Nephron progenitor cell (in vitro differentiated cells): ENCODE measurements at places on chromosomes 1 and 21.

- no peak for DNase-seq
Observed at GRCh38 chr1:177281901-177282300, 111.1 kb downstream of the BRINP2 start.

DNA sequence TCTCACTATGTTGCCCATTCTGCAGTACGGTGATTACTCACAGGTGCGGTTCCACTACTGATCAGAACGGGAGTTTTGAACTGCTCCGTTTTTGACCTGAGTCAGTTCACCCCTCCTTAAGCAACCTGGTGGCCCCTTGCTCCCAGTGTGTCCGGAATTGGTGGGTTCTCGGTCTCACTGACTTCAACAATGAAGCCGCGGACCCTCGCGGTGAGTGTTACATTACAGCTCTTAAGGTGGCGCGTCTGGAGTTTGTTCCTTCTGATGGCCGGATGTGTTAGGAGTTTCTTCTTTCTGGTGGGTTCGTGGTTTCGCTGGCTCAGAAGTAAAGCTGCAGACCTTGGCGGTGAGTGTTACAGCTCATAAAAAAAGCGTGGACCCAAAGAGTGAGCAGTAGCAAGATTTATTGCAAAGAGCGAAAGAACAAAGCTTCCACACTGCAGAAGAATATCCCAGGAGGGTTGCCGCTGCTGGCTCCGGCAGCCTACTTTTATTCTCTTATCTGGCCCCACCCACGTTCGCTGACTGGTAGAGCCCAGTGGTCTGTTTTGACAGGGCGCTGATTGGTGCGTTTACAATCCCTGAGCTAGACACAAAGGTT lies 17.6 kb upstream of the PARP1 start:
- peak; percentile 32 for DNase-seq

DNA sequence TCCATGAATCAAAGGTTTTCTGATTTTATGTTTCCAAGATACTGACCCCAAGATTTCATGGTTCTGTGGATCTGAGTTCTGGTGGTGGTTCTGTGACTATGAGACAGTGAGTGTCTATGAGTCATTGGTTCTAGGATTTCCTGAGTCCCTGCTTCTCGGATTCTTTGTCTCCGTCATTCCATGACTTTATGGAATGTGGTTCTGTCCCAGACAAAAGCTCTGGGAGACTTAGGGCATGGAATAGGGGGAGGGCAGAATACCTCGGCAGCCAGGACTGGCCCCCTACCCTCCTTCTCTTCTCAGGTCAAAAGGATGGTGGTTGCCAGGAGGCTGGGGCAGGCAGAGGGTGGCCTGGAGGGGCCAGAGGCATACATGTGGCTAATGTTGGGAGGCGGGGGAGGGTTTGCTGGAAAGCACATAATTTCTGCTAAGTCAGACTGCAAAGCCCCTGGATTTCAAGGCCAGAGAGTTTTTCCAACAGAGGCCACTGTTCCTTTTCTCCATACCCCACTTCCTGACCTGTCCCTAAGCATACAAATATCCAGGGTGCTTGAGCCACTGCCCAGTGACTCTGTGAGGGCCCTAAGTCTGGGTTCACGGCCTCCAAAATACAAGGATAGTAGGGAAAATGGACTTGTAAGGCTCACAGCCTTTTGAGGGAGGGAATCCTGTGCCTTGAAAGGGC lies 17.2 kb downstream of the CDCP2 start:
- no peak for DNase-seq

DNA sequence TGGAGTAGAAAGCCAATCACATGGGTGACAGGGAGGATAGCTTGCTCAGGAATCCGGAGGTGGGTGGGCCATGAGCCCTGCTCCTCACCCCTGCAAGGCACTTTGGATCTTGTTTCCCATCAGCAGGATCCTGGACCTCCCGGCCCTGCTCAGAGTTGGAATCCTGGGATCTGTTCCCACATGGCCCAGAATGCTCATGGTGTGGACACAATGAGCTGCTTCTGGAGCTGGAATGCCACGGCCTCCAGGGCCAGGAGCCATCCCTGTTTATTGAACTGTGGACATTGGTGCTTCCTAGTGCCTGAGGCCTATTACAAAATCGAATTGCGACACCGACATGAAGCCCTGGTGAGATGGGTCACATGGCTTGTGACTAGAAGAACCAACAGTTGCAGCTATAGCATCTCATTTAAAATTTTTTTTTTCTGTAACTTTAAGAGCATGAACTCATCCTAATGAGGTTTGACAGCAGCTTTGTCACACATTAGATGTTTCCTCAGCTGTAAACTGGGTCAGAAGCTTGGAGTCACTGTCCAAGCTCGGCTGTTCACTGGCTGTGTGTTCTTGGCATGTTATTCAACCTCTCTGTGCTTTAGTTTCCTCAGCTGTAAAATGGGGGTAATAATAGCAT lies 40.4 kb upstream of the GOLT1A start:
- no peak for DNase-seq

DNA sequence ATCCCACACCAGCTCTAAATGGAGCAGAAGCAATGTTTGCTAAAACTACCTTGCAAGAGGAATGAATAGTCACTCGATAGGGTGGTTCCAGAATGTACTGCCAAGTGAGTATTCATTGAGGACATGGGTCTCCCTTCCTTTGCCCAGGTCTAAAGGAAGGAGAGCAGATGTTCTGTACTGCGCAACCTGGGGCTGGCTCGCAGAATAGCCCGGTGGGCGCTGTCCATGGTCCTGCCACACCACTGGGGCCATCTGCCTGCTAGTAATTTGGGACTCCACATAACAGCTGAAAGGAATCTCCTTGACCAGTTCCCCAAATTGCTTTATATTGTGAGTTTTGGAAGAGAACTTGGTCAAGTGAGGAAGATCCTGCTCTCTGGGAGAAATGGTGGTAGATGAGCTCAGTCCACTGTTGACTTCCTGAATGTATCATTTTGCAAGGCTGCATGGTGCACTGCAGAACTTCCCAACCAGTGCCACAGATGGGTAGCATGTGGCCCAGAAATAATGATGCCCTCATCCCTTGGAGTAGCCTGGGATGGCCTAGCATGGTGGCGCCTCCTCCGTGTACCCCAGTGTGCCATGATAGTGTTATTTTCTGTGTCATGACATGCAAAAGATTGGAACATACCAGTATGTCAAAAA lies 5.7 kb downstream of the SLC6A17 start:
- DNase-seq: peak; percentile 98

- DNase-seq: no peak
Observed at GRCh38 chr1:89682611-89683010, 49.7 kb downstream of the LRRC8C start.

- DNase-seq: no peak
Observed at GRCh38 chr1:242448910-242449645, 75.4 kb downstream of the PLD5 start.

DNA sequence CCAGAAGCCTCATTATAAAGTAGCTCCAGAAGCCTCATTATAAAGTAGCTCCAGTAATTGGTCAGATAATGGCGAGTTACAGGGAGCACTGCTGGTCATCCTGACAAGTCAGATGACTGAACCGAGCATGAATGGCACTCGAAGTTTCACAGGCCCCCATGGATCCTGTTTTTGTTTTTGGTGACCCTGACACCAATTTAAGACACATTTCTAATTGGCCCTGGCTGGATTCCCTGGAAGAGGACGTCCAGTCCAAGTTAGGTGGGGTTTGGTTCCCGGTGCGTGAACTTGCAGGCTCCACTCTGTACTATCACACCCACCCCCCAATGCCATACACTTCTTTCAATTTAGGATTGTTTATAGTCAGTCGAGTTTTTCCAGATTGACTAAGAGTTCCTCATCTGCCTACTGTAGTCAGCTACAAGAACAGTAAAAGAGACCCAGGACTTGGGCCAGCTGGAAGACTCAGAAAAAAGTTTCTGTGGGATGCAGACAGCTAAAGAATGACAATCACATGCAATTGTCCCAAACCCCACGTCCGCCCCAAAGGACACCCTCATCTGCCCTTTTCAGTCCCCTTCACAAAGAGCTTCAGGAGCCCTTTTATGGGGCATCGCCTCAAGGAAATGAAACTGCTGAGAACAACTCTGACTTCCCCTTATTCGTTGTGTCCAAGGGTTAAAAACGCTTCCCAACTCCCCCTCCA lies 2.7 kb downstream of the DHRS3 start:
- DNase-seq: no peak

- DNase-seq: no peak
Observed at GRCh38 chr1:162552684-162553252, 8.8 kb upstream of the UAP1 start.

DNA sequence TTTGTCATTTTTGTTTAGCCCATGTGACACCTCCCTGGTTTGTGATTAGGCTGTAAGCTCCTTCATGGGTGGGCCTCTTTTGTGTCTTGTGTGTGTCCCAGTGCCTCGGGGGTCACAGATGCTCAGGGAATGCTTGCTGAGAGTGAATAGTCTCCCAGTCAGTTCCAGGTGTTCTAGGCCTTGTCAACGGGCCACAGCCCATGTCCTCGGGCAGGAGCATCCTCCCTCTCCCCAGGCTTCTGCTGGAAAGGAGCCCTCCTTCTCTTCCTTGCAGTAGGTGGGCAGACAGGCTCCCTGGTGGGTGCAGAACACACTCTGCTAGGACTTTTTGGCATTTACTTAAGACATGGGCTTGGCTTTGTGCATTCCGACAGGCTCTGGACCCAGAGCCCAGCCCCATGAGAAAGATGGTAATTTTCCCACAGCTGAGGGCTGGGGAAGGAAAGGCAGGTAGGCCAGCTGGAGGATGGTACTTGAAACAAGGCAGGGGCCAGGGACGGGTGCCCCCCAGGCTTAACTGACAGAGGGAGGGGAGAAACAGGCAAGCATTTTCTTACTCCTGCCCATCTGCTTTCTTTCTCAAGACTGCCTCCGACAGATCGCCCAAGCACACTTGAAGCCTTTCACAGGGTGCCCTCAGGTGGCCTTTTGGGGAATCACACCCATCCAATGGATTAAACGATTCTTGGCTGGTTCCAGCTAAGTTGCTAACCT lies 7.1 kb upstream of the CPLANE2 start:
- DNase-seq: peak; percentile 80

DNA sequence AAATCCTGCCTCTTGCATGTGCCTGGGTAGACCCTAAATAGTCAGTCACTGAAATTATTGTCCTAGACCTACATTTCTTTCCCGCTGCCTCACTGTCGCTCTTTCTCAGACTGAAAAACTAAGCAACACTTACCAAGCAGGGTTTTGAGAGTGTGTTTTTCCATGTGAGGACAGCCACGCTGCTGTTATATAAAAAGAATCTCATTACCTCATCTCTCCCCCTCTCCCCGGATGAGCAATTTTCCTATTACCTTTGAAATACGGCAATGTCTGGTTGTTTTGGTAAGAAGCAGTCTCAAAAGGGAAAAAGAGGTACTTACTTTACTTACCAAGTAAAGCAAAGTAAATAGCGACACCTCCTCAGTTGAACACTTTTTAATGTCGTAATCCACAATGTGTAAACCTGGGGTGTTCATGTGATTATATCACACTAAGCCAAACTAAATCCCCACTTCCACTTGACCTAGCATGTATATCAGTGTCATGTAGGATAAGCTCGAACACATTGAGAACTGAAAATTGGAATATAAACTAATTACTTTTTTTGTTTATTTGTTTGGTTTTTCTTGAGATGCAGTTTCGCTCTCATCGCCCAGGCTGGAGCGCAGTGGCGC lies 12.2 kb upstream of the VN1R5 start:
- DNase-seq: no peak

DNA sequence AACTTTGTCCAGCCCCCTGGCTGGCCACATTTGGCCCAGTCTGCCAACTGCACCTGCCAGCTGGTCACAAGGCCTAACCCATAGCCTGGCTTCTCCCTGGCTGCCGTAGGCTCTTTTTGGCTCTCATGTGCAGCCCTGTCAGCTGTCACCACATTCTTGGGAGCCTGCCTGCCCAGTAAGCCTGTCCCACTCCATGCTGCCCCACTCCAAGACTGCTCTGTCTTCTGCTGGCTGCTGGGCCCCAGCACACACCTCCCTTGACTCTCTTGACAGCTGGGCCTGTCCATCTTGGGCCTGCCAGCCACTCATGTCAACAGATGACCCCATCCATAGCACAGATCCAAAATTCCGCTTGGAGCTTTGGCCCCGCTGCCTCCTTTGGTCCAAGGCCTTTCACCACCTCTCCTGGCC lies 74.3 kb upstream of the EDN2 start:
- no peak for DNase-seq

GRCh38 chr21:46314441-46315020 lies 9.1 kb downstream of the C21orf58 start:
- no peak for DNase-seq

DNA sequence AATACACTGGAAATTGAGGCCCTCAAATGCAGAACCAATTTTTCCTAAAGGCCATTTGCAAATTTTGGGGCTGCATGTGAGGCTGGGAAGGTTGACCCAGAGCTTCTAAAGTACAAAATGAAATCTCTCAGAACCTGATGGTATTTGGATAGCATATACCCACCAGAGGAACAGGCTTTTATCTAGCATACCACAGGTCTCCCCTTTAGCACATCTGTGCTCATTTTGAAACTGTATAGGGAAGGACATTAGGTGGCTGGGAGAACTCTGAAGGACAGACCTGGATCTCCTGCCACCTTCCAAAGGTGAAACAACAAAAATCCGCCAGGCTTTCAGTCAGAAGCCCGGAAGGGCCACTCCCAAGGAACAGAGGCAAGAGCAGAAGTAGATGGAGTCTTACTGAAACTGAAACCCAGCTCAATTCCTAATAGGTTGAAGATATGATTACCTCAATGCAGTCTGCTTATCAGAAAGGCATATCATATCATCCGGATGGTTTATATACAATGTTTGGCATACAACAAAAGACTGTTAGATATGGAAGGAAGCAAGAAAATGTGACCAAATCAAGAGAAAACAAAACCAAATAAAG lies 11.6 kb downstream of the CD55 start:
- no peak for DNase-seq

- no peak for DNase-seq
Observed at GRCh38 chr1:170891872-170892271, 43.5 kb upstream of the MROH9 start.

- no peak for DNase-seq
Observed at GRCh38 chr1:71422221-71422620, 341.4 kb upstream of the ZRANB2 start.

DNA sequence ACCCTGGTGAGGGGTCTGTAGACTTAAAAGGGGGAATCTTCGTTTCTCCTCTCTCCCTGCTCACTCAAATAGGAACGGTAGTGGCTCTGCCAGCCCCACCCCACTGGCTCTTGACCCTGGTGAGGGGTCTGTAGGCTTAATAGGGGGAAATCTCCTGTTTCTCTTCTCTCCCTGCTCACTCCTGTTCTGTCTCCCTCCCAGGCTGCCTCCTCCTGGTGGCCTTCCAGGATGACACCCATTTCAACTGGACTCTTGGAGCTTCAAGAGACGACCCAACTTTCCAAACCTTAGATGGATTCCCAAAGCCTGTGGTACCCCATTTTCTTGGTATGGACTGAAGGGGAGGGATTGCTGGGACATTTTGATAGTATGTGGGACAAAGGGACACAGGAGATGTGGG lies 1.4 kb upstream of the EPHB2 start:
- DNase-seq: no peak

DNA sequence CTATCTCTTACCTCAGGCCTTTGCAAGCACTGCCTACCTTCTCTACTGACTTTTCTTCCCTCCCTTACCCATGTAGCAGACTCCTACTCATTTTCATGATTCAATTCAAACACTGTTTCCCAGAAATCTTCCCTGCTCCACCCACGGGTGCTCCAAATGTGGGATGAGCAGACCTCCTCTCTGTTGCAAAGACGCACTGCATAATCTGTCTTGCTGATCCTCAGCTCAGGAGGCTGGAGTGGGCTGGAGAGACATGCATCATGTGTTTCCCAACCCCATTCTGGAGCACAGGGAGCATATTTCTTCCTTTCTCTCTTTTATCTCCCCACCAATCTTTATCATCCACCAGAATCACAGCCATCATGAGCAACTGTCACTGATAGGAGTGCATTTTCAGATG lies 459.9 kb upstream of the NFIA start:
- no peak for DNase-seq
